Ovary (tissue), 10 donors: ENCODE measurements at places on chromosomes 16 and 17. TPM values are rescaled to one million over a fixed set of nuclear protein-coding genes. Genes with fewer than 3 reads are reported as not detected.

GRCh38 chr16:76574651-76575050 lies 297.4 kb downstream of the CNTNAP4 start:
- DNase-seq = no peak

GRCh38 chr17:61704935-61705449 lies 114.0 kb upstream of the NACA2 start:
- no peak for DNase-seq

DNA sequence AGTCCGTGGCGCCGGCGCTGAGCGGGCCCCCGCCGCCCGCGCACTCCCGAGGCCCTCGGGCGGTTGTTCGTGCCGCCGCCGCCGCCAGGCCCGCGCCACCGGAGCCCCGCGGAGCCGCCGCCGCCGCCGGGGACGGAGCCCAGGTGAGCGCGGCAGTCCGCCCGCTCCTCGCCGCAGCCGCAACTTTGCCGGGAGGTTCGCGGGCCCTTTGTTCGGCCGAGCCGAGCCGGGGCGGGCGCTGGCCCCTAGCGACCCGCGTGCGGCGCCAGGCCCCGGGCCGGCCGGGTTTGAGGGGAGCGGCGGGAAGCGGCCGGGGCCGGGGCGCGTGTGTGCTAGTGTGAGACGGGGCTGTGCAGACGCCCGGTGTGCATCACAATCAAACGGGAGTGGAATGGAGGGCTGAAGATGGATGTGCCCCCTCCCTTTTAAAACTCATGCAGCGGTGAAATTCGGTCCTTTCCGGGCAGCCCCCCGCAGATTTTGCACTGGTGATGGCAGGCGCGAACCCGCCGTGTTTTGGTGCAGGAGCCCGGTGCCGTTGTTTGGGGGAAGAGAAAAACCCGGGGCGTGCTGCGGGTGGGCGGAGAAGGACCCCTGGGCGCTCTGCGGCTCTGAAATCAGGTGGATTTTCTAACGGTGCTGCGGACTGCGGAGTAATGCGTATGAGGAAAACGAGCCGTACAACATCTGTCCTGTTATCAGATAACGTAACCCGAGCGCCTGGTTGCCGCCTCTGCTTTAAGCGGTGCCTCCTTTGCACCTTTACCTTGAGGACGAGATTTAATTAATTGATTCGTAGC lies 823 bp downstream of the TNRC6C start:
- DNase-seq = peak; percentile 21

DNA sequence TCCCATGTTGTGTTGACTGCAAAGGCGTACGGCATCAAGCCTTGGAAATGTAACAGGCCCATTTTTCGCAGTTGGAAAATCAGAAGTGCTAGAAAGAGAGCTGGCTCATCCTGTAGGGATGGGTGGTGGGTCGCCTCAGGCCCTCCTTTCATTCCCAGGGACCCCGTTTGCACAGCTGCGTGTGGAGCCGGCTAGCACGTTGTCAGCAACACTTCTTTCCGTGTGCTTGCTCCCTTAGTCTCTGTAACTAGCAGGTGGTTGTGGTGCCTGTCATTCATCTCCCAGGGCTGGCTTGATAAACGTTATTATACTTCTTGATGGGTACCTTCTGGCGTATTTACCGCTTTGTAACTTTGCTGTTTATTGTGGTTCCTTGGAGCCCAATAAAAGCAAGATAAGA lies 239.0 kb upstream of the CACNG5 start:
- DNase-seq = no peak

GRCh38 chr17:13776027-13776551 lies 174.4 kb upstream of the HS3ST3A1 start:
- peak; percentile 19 for DNase-seq

DNA sequence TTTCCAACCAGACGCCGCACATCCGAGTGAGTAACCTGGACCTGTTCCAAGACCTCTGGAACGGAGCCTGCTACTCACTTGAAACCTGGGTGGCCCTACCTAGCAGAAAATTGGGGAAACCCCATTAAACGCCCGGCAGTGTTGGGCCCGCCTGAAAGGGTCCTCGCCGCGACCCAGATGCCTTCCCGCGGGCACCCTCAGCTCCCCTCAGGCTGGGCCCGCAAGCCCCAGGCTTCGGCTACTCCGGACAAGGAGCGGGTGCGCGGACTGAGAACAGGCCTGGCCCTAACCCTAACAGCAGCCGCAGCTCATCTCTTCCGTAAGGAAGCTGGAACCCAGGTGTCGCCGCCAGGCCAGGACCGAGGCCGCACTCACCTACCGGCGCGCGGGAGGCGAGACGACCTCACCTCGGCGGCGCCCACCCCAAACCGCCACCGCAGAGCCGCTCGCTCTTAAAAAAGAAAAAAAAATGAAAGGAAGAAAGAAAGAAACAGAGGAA lies 344 bp downstream of the PSME3IP1 start:
- peak; percentile 70 for DNase-seq

Gene PRDM7
- not detected for total RNA-seq

DNA sequence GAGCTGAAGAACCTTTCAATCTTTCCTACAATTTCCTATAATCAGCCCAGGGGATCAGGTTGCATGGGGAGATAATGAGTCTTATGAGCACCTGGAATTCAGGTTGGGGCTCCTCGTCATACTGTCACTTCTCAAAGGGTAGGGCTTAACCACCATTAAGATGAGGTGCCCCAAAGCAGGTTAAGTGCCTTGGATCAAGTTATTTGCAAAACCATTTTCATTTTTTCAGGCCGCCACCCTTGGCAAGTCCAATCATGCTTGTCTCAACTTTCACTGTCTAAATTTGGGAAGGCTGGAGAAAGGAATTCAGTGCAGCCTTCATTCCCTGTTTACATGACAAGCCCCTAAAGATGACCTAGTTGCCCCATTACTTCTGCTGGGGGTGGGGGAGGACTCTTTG lies 44.9 kb upstream of the TANGO6 start:
- DNase-seq = no peak

GRCh38 chr16:23318639-23319038 lies 16.5 kb downstream of the SCNN1B start:
- no peak for DNase-seq

GRCh38 chr17:55280212-55280611 lies 15.5 kb downstream of the HLF start:
- no peak for DNase-seq

Gene ZNF385C
- 0.36 TPM for total RNA-seq

DNA sequence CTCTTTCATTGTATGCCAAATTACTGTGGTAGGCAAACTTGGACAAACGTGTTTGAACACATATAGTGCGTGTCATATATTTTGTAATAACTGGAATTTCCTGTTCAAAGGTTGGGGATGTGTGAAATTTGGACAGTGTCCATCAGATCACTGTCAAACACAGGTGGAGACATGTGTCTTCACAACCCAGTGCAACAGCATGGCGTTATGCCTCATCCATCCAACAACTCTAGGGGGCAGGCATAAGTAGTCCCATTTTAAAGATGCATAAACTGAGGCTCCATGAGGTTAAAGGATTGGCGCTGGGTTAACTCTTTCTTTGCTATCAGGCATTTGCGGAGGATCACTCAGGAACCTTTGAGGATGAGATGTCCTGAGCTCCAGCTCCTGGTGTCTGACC lies 103.7 kb downstream of the RBFOX1 start:
- no peak for DNase-seq

GRCh38 chr16:49168126-49168525 lies 113.5 kb downstream of the CBLN1 start:
- DNase-seq = no peak

DNA sequence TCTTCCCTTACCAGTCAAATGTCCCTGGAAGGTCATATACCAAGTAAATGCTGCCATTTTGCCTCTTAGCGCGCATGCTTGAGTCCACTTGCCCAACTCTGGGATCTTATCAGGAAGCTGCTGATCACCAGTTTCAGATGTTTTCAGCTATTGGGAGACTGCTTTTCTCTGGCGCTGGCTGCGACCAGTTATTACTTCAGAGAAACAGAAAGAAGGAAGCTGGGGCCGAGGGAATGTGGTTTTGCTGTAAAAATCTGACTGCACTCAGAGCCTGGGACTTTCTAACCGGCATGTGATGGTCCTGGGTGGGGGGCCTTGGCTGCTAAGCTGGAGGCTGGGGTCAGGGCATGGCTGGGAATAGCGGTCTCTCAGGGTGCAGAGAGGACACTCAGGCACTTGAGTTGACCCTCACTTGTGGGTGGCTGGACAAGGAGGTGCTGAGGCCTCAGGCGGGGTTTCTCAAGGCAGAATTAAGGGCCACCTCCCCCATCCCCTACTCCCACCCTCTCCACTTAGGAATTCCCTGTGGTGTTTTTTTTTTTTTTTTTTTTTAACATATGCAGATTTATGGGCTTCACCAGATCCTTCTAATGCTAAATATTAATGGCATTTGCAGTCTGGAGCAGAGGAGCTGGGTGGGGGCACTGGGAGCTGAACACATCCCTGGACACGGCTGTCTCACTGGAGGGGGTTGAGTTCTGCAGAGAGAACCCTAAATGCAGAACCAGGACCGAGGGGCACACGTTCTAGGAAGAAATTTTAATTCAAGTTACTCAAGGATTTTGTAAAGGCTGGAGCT lies 145.8 kb downstream of the CYLD start:
- no peak for DNase-seq

DNA sequence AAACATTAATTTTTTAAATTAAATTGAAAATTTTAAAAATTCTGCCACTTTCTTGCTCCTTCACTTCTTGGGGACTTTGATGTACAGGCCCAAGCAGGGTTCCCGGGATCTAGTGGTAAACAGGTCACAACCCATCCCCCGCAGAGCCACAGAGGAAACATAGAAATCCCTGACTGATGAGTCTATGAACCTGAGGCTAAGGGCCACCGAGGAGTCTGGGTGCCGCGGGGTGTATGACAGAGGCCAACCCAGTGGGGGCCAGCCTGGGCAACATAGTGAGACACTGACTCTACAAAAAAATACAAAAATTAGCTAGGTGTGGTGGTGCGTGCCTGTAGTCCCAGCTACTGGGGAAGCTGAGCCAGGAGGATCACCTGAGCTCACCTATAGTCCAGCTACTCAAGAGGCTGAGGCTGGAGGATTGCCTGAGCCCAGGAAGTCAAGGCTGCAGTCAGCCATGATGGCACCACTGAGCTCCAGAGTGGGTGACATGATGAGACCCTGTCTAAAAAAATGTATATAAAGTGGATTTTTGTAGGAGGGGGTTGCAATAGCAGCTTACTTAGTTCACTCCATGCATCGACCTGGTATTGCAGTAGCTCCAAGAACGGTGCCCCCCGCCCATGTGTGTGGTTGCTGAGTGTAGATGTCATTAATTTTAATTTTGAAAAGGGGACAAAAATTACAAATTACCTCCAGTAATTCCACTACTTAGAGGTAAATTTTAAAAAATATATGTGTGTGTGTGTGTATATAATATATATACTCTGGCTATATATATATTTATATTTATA lies 9.2 kb upstream of the FLYWCH1 start:
- DNase-seq = no peak

GRCh38 chr16:75948441-75948840 lies 222.2 kb upstream of the CPHXL start:
- DNase-seq = no peak

DNA sequence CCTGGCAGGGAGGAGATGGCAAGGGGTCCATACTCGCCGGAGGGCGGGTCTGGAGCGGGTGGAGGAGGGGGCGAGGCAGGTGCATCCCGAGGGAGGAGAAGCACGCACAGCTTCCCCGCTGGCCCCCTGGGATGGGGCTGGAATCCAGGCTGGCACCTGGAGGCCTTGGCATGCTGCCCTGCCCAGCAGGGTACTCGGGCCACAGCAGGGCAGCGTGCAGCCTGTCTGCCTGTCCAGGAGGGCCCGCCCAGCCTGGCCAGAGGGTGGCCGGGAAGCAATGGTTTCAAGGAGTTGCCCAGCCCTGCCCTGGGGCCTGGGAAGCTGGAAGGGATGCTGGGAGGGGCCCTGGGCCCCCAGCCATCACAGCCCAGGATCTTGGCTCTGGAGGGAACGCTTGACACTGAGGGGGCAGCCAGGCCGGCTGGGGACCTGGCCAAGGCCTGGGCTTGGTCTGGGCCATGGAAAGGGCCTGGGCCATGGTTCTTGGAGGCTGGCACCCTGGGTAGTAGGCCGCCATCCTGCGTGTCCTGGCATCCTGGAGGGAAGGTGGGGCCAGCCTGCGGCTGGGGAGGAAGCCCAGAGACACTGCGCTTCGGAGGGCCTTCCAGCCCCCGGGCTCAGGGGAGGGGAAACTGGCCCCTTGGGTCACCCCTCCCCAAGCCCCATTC lies 1.1 kb downstream of the GLIS2 start:
- peak; percentile 62 for DNase-seq

DNA sequence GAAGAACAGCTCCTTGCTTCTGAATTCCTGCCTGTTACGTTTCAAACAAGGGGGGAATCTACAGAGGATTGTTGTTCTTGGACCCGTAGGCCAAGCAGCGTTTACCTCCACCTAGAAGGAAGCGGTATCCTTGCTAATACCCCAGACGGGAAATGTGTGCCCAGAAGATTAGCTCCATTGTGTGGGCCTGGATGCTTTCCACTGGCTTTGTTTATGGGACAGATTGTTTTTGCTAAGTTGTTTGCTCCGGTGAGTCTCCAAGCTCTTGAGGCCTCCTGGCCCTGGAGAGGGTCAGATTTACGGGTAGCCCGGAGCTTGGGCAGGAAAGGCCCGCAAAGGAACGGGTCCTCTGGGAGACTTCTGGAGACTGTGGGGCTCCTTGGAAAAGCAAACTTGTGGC lies 28.4 kb upstream of the MRTFB start:
- DNase-seq = no peak

- no peak for DNase-seq
These were observed 536.9 kb downstream of the XYLT1 start for GRCh38 chr16:16933861-16934260.

GRCh38 chr17:54932711-54933110 lies 32.1 kb downstream of the TOM1L1 start:
- no peak for DNase-seq

DNA sequence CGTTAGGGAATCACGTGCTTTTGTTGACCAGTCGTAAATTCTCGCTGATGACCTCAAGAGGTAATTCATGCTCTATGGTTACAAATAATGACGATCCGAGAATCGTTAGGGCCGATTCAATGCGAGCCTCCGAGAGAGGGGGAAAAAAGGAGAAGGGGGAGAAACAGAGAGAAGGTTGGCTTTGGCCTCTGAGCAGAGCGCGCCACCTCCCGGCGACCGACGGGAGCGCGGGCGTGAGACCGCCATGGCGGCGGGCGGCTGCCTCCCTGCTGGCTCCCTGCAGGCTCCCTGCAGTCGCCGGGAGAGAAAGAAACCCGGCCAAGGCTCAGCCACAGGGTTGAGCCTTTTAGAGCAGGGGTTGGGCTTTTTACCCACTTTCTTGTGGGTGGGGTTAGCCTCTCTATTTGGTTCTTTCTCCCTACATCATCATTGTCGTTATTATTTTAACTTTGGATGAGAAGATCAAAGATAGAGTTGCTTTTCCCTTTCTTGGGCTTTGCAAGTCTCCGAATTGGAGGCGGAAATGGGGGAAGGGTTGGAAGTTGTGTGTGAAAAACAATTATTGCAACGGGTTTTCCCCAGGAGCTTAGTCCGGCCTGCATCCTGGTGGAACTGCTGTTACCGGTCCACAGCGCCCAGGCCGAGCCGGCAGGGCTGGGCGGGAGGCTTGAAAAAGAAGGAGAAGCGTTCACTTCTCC lies 410 bp upstream of the HOXB5 start:
- no peak for DNase-seq

- DNase-seq = no peak
These were observed 25.9 kb downstream of the LPCAT2 start for GRCh38 chr16:55534756-55535155.

Gene NME3
- total RNA-seq = 129 TPM
